ENCODE measurements at places on chromosomes 16 and 17.
A peak's percentile ranks its signal among the peaks of the same experiment; 100 is the strongest.

DNA sequence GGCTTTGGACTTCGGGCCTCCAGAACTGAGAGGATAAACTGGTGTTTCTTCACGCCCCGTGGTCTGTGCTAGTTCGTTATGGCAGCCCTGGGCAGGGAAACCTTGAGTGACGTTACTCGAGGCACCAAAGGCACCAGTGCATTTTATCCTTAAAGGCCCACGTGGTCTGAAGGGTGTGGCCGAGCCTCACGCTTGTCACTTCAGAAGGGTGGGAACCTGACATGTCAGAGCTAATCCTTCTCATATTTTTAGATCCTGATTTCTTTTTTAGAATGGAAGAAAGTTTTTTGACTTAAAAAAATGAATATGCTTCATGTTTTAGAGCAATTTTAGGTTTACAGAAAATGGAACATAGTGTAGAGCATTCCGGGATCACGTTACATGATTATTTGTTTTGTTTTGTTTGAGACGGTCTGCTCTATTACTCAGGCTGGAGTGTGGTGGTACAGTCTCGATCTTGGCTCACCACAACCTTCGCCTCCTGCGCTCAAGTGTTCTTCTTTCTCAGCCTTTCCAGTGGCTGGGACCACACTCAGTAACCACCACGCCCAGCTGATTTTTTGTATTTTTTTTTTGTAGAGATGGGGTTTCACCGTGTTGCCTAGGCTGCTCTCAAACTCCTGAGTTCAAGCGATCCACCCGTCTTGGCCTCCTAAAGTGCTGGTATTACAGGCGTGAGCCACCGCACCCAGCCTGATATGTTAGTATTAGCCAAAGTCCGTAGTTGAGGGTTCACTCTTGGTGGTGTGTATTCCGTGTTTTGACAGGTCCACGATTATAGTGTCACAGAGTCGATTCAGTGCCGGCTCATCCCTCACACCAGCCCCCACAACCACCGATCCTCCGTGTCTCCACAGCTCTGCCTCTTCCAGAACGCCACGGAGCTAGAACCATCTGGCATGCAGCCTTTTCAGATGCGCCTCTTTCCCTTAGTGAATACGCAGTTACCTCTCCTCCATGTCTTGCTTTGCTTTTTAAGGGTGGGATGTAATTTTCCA is 47.9 kb downstream of the RAB11FIP3 start:
- no peak for DNase-seq

DNA sequence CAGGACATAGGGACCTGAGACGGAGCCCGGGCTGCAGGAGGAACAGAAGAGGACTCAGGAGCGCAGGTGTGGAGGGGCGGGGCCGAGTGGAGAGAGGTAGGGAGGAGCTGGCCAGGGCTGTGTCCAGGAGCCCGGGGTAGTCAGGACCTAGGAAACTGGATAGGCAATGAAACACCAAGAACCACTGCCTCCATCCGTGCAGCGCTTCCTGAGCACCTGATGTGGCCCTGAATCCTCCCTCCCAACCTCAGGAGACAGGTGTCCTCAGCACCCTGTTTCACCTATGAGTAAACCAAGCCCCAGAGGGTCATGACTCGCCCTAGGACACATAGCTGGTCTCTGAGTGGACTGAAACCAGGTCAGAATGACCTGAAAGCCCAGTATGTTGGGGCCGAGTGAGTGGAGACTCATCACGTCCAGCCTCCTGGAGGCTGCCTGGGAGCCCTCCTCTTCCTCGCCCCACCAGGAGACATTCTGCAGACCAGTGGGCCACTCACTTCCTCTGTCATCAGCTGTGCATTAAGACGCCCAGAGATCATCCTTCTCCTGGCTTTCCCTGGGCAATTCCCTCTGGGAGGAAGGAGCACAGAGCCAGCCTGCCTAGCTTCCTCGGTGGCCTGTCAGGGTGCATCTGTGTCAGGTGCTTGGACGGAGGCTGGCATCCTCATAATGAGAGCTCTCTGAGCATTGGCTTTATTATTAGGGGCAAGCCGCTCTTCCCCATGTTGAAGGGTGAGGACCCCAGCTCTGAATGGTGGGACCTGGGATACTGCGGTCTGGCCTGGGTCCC is 72.8 kb downstream of the SCNN1B start:
- DNase-seq: no peak

GRCh38 chr17:78027121-78027520 is 68.6 kb downstream of the TNRC6C start:
- DNase-seq: no peak

DNA sequence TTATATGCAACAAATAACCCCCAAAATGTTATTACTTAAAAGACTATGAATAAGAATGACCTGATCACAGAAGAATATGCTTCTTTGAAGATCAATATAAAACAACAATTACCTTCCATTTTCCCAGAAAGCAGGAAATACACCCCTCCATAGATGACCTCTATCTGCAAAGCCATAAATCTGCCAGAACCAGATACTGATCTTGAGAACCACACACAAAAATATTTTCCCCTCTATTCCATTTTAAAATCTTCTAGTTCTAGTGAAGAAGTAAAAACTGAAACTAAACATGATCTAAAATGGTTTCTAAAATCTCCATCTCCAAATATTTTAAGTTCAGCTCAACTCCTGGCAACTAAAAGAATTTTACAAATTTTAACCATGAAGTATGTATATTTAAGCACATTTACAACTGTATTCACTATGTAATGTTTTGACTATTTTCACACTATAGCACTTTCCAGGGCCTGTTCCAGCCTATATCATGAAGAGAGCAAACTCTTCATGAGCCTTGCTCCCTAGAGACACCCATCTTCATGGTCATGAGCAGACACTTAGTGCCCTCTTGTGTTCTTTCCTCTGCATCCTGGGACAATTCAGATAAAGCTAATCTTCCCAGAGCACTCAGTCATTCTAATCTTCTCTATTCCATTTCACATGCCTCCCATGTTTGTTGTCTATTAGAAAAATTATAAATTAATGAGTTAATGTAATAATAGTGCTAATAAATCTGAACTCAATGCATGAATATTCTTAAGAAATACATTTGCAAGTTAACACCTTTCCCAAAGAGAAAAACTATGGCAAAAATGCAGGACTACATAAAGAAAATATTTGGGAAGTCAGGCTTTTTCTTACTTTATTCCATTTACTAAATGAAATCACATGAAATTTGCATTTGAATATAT is 87.0 kb downstream of the HELZ start:
- no peak for DNase-seq

DNA sequence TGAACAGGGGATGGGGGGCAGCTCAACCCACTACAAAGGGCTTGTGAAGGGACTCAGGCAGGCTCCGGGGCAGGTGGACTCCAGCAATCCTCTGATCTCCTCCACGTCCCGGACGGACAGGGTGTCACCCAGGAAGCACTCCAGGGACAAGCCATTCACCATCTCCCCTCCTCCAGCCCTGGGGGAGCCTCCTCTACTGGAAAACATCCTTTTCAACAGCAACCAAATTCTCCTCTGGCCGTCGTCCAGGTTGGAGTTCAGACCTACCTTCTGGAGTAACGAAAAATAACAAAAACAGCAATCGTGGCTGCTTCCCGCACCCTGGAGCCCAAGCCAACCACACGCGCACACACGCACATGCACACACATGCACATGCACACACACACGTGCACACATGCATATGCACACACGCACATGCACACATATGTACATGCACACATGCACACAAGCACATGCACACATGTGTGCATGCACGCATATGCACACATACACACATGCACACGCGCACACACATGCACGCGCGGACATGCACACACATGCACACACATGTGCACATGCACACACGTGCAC is 8.9 kb upstream of the RBFOX3 start:
- no peak for DNase-seq

- no peak for DNase-seq
These were observed 265.0 kb downstream of the PHKB start for GRCh38 chr16:47726031-47726675.

- no peak for DNase-seq
These were observed 17.2 kb downstream of the COIL start for GRCh38 chr17:56943505-56944125.

DNA sequence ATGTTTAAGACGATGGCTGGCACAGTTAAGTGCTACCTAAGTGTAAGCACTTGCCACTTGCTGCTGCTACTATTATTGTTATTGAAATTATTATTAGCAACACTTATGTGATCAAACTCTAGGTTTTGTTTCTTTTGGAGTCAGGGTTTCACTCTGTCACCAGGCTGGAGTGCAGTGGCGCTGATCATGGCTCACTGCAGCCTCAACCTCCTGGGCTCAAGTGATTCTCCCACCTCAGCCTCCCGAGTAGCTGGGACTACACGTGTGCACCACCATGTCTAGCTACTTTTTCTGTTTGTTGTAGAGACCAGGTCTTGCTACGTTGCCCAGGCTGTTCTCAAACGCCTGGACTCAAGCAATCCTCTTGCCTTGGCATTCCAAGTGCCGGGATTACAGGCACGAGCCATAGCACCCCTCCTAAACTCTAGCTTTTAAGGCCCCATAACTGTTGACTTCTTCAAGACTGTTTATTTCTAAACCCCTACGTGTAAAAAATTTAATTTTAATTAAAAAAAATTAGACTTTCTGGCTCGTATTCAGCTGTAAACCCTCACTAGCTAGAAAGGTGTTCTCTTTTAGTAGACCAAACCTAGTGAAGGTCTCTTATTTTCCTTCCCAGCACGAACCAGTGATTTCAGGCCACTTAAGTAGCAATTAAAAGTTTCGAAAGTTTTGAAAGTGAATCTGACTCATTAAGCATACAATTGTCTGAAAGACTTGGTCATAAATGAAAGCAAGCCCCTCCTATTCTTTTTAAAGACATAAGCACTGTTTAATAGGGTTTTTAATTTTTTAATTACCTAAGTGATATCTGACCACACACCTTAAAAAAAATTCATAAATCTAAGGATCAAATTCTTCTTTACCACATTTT is 11.7 kb upstream of the SCNN1B start:
- DNase-seq: no peak

DNA sequence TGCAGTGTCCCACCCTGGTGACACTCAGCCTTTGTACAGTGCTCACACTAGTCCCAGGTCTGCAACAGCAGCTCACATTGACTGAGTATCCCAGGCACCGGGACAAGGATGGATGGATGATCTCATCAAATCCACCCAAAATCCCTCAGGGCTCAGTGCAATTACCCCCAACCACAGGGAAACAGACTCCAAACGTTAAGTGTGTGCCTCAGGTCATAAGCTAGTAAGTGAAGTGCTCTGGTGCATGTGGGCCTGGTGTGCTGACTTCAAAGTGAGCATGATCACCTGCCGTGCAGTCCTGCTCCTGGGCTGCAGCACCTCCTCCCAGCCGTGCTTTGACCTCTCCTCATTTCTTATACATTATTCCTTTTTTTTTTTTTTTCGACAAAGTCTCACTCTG is 31.2 kb upstream of the CD300E start:
- DNase-seq: no peak

GRCh38 chr17:78185981-78186691 is 716 bp downstream of the TK1 start:
- DNase-seq: no peak

- DNase-seq: no peak
These were observed 2.7 kb upstream of the BHLHA9 start for GRCh38 chr17:1267471-1267943.

- DNase-seq: no peak
These were observed 20.3 kb downstream of the SMG6 start for GRCh38 chr17:2283302-2283701.

GRCh38 chr17:11644265-11645212 is 46.3 kb downstream of the DNAH9 start:
- DNase-seq: peak; percentile 18

DNA sequence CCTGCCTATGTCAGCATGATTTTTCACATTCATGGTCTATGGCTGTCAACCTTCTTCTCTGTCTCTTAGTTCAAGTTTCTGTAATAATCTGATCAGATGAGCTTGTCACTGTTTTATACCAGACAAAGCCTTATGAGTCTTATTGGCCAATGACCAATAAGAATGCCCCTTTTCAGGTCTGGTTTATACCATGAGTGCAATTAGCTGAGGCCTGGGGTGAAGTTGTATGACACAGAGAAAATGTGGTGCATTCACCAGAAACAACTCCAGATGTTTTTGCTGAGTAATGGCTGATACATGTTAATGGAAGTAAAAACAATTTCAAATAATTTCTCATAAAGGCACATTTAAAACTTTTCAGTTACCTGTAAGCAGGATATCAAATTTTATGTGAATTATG is 218.6 kb upstream of the CDH8 start:
- no peak for DNase-seq

DNA sequence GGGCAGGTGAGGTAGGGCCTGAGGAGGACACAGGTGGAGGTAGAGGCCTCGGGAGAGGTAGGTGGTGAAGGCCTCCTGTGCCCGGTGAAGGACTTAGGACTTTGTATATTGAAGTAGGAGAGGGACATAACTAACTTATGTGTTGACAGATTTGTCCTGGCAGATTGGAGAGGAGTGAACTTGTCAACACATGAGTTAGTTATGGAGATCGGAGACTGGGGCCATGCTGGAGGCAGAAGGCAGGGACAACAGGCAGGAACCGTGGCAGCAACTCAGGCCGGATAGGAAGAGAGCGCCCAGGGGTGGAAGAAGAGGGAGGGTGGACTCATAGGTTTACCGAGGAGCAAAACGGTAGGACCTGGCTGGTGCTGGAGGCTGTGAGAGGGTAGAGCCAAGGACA is 18.4 kb downstream of the GLP2R start:
- no peak for DNase-seq

DNA sequence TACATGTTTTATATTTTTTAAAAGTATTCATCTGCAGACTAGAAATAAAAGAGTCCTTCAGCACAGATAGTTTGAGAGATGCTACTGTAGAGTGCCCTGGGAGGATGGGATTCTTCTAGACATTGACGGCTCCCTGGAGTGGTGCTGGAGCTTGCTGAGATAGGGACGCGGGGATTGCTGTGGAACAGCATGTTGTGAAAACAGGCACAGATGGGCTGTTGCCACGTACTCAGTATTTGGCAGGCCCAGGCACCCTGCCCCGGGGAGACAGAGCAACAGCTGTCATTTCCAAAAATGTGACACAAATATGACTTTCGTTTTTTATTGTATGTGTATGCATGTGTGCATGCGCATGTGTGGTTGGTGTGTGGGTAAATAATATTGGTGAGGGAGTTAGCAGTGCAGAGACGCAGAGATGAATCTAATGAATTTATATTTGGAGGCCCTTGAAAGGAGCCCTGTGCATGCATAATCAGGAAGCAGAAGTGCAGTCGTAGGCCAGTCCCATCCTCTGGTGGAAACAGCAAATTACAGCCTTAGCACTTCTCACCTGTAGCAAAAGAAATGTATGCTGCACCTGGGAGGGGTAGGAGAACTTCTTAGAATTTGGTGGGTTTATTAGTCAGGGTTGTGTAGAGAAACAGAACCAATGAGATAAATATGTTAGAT is 6.2 kb upstream of the ABCA8 start:
- DNase-seq: no peak

- DNase-seq: no peak
These were observed 4.1 kb downstream of the RUNDC3A start for GRCh38 chr17:44312396-44313104.

GRCh38 chr16:83306961-83307593 is 500.7 kb upstream of the HSBP1 start:
- DNase-seq: no peak

Data from glomerular endothelial cell (primary cell).